ENCODE measurements at places on chromosomes 6 and 20.
A peak's percentile ranks its signal among the peaks of the same experiment; 100 is the strongest.

GRCh38 chr20:5046656-5047339 is 45.5 kb upstream of the SLC23A2 start:
- DNase-seq, result no peak

DNA sequence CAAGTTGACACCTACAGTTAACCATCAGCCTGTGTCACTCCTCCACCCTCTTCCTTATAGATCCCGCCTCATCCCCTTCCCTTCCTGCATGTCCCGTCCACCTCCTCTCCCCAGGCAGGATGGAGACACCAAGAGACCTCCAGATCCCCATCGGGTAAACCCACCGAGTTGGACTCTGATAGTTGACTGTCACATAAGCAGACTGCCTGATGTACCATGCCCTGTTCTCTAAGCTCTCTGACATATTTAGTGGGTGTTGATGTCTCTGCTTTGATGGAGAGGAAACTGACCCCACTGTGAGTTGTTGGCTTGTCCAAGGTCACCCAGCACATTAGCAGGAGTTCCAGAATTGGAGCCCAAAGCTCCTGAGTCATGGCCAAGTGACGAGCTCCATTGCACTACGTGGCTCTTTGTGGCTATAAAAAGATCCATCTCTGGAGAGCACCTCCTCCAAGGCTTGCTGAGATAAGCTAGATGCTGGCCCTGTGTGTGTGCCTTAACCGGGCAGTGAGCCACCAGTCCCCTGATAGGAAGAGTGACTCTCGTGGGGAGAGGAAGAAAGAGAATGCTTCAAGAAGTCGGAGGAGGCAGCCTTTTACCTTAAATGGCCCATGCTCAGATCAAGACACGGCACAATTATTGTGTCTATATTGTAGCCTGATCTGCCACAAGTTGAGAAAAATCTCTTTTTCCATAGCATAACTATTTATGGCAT is 236.0 kb upstream of the ECI2 start:
- DNase-seq, result no peak

DNA sequence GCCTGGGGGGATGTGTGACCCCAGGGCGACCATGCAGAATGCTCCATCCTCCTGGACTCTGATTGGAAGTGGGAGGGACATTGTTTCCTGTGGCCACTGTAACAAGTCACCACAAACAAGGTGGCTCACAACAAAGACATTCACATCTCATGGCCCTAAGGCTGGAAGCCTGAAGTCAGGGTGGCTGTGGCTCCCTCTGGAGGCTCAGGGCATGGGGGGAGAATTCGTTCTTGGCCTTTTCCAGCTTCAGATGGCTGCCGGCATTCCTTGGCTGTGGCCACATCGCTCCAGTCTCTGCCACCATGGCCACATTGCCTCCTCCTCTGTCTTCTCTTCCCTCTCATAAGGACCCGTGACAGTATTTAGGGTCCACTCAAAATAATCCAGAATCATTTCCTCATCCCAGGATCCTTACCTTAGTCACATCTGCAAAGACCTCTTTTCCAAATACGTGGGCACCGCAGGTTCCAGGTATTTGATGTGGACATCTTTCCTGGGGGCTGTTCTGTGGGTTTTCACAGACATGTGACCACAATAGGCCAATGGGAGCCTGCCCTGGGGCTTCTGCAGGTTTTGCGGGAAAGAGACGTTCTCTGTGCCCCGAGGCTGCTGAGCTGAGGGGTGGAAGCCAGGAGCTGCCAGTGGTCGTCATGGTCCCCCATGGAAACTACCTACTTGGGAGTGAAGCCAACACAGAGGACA is 249.3 kb downstream of the PREX1 start:
- no peak for DNase-seq

DNA sequence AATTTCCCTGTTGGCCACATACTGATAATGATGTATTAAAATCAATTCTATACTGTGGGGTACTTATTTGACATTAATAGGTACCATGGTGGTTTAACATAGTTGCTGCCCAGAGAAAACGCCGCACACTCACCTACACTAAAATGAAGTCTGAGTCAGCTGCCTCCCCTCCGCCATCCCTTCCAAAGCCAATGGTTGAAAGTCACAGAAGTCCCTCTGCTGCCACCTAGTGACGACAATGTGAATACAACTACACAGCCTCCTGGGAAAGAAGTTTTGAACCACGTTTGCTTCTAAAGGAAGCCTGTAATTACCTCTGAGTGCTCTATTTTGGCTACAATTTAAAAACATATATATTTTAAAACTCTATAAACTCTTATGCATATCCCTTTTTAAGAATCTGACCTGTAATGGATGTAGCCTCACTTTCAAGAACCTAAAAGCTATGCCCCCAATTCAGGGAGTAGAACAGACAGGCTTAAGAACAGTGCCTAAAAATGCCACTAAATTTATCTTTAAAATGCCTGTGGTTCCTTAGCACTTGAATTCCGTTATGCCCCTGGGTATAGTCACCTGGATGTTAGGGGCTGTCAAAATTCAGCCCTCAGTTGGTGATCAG is 20.6 kb upstream of the ECI2 start:
- peak; percentile 65 for DNase-seq

GRCh38 chr20:10747019-10747418 is 73.2 kb upstream of the JAG1 start:
- no peak for DNase-seq

DNA sequence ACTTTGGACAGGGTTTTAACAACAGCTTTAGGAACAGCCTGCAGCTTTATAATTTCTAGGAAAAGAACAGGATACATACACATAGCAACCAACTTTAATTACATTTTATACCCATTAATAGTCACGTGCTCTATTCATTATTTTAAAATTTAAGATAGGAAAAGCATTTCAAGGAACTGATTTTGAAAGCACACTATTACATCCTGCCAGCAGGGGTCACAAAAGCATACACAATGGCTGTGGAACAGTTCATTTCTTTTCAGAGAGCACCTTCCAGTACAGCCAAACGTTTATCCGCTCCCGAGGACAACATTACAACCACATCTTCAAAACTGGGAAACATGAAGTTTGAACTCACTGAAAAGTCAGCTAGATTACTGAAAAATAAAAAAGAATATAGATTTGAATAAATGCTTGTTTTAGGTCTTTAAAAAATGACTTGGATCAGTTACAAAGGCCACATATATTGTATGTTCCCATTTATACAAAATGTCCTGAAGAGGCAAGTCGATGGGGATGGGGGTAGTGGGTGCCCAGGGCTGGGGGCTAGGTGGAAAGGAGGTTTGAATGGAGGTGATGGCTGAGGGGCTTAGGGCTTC is 104.6 kb upstream of the EXOC2 start:
- DNase-seq, result peak; percentile 39

- peak; percentile 94 for DNase-seq
Observed at GRCh38 chr6:121830736-121831135, 395.3 kb downstream of the GJA1 start.

GRCh38 chr20:62025832-62026563 is 39.7 kb downstream of the TAF4 start:
- DNase-seq, result peak; percentile 12

DNA sequence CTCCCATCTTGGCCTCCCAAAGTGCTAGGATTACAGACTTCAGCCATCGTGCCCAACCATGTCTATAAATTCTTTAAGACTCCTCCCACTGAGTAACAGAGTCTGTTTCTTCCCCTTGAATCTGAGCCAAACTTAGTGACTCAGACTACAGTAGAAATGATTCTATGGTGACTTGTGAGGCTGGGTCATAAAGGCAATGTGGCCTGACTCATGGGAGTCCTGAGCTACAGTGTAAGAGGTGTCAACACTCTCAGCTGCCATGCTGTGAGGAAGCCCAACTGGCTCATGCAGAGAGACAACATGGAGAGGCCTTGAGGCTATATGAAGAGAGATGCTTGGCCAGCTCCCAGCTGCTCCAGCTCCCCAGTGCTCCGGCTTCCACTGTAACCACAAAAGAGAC is 5.2 kb upstream of the NRSN2 start:
- no peak for DNase-seq

DNA sequence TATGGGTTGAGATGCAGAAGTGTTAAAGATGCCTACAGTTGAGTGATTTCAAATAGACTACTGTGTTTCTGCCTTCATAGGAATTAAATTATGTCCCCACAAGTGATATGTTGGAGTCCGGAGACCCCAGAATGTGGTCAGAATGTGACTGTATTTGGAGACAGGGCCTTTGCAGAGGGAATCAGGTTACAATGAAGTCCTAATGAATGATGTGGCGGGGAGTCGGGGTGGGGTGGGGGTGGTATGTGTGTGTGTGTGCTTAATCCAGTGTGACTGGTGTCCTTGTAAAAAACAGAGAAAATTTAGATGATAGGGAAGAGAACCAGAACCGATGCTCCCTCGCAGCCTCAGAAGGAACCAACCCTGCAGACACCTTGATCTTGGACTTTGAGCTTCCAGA is 448.2 kb downstream of the QKI start:
- DNase-seq, result no peak

- no peak for DNase-seq
Observed at GRCh38 chr6:5155906-5156305, 70.8 kb downstream of the PPP1R3G start.

- DNase-seq, result no peak
Observed at GRCh38 chr6:170151321-170151771, 139.5 kb downstream of the DLL1 start.

- DNase-seq, result no peak
Observed at GRCh38 chr6:14660806-14661579, 543.4 kb downstream of the CD83 start.

- no peak for DNase-seq
Observed at GRCh38 chr6:90516074-90516660, 70.7 kb downstream of the MAP3K7 start.

GRCh38 chr6:74434171-74434570 is 738.2 kb downstream of the CD109 start:
- peak; percentile 13 for DNase-seq

DNA sequence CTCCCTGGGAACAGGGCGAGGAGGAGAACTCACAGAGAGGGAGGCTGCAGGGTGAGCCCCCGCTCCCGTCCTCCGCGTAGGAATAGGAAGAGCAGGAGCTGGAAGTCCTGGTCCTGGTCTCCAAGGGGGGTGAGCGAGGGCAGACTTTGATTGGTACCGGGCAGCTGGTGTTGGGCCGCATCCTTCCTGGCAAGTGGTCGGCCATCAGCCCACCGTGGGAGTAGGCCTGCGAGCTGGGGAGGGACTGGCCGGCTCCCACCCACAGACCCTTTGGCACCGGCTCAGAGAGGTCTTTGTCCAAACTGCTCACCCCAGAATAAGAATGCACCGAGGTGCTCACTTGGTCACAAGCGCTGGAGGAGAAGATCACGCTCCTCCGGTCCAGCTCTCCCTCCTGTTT is 56.2 kb downstream of the GJA10 start:
- DNase-seq, result no peak

DNA sequence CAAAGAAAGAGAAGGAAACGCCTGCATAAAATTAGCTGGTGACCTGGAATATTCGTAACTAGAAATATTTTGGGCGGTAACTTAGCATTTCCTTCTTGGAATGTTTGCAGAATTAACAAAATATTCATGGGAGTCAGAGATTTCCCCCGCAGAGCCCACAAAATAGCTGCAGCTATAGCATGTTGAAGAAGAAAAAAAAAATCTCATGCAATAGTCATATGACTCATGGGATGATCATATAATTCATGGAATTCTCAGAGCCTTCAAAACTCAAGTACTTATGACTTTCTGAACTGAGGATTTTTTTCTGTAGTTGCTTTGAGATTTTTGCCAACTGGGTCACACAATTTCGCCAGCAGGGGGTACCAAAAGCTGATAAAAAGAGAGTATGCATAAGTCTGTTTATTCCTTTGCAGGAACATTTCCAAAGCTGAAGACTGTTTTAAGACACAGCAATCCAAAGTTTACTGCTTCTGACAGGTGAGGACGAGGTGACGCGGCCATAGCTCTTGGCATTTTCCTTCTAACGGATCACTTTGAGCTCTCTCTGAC is 586.0 kb upstream of the CHD6 start:
- peak; percentile 39 for DNase-seq

GRCh38 chr6:75220357-75220756 is 14.5 kb upstream of the COL12A1 start:
- DNase-seq, result peak; percentile 50
